ENCODE measurements at places on chromosomes 4 and X.
A peak's percentile ranks its signal among the peaks of the same experiment; 100 is the strongest.

GRCh38 chr4:120633810-120634209 is 288.7 kb downstream of the PRDM5 start:
- DNase-seq: no peak

DNA sequence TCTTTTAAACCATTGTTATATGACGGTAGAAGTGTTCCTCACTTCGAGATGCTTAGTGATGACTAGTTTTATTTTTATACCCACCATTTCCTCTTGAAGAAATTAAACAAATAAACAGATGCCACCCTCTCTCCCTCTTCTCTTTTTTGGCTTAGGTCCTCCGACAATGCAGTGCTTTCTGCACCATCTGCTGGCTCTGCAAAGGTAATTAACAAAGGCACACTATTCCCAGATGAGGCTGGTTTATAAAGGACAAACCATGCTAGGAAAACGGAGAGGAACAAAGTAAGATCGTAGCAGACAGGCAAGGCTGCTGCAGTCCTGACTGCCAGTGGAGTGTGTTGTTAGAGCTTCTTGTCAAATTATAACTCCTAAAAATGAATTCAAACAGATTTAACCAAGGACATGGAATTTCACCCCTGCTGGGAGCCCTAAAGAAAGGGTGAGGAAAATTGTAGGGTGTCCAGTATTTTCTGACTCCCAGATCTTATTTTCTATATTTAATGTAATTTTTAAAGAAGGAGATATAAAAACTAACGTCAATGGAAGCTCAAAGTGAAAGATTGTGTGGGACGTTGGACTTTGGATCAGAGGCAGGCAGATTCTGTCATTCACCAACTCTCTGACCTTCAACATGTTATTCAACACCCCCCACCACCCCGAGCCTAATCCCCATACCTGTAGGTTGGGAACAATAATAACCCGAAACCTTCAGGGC is 142.1 kb downstream of the CPEB2 start:
- DNase-seq: no peak

GRCh38 chr4:176845636-176846035 is 52.9 kb upstream of the VEGFC start:
- no peak for DNase-seq

GRCh38 chrX:3950373-3950772 is 236.9 kb upstream of the PRKX start:
- DNase-seq: no peak

DNA sequence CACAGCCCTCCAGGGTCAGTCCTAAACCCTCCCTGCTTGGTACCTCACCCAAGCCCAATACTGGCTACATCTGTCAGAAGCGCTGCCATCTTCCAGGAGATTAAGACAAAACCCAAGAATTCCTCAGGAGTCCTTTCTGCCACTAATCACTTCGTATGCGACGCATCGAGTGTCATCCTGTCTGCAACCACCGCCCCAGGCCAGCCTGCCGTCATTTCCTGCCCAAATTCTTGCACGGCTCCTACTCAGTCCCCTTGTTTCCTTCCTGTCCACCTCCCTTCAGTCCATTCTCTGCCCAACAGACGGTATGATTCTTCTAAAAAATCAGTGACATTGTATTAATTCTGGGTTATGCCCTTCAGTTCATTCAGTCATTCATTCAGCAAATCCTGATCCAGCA is 113.6 kb downstream of the NFKB1 start:
- DNase-seq: no peak

DNA sequence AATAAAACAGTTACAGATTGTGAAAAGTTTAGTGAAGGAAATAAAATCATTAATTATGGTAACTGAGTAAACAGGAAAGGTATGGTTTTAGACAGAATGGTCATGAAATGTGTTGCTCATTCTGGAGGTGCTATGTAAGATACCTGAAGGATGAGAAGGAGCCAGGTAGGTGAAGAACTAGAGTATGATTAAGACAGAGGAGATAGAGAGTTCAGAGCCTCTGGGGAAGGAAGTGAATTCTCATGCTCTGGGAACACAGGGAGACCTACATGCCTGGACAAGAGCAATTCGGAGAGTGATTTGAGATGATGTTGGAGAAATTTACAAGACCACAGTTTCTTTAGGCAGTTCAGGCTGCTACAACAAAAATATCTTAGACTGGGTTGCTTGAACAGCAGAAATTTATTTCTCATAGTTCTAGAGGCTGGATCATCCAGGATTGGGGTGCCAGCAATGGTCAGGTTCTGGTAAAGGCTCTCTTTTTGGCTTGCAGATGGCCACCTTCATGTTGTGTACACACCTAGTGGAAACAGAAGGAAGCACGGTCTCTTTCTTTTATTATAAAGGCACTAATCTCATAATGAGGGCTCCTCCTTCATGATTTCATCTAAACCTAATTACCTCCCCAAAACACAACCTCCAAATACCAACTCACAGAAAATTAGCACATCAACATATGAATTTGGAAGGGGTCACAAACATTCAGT is 1416.1 kb downstream of the PCDH7 start:
- DNase-seq: no peak

- DNase-seq: no peak
Observed at GRCh38 chrX:20974326-20974725, 399.9 kb upstream of the CNKSR2 start.

- DNase-seq: no peak
Observed at GRCh38 chr4:2886622-2887021, 43.0 kb downstream of the ADD1 start.

DNA sequence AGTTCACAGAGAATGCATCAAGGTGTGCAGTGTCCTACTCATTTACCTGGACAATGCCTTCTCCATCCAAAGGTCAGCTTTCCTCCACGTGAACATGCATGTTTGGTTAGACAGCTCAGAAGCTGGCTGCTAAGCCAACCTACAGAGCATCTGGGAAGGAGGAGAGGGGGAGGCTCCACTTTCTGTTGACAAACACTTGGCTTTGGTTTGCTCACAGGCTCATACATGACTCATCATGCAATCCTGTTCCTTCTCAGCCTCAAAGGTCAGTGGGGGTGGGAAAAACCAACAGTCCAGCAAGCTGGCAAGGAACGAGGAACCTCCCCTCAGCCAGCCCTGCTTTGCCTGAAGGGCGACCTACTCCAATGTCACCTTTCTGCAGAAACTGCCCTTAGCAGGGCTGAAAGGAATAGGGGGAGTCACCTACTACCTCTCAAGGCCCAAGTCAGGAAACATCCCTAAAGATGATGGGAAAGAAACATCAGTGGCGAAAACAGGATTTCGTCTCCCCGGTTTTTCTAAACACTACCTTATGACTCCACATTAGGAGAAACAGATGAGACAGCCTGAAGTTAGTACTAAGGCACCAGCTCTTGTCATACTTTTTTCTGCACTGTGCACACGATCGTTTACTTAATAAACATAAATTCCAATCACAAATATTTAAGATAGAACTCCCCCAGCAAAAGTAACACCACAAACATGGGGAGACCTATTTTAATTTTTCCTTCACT is 37.9 kb downstream of the RELL1 start:
- DNase-seq: no peak

- no peak for DNase-seq
Observed at GRCh38 chr4:145945431-145946155, 7.0 kb upstream of the ZNF827 start.

DNA sequence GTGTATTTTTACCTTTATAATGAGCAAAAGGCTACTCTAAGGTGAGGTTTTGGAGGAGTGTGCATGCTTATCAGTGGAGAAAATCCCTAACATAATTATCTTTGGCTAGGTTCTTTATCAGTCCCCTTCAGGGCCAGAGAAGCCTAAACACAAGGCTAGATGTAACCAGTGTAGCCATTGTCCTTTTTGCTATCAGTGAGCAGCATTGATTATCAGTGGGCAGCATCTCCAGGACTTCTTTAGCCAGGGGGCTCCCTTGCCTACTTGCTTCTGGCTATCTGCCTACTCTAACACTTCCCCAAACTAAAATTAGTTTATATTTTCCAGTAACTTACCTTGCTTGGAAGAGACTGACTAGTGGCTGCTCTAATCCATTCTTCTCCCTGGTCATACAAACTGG is 595.6 kb downstream of the TRAM1L1 start:
- no peak for DNase-seq

DNA sequence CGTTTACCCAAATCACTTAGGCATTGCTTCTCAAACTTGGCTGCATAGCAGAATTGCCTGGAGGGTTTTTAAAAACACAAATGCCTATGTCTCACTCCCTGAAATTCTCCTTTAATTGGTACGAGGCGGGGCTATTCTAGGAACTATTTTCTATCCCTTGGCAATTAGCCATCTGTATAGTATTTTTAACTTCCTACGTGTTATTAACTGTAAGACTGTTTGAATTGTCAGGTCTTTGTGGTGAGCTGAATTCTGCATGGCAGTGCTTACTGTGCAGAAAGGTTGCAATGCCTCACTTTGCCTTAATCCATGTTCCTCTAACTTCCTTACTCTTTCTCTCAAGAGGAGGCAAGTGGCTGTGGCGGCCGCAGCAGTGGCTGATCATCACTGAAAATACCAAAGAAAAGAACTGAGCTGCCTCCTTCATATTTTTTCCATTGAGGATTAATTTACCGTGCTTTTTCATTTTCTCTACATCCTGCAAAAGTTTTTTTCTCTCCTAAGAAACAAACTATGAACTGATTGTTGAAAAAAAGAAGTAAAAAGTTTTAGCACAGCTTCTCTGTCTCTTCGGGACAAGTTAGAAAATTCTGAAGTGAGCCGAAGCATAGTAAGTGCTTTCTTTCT is at the start of gene SHROOM3:
Gene SHROOM3, plus strand, starts transcription at position 329 of the 627 bp plus-strand sequence. CDS start 824 bp downstream, outside the sequence.
- peak; percentile 42 for DNase-seq

DNA sequence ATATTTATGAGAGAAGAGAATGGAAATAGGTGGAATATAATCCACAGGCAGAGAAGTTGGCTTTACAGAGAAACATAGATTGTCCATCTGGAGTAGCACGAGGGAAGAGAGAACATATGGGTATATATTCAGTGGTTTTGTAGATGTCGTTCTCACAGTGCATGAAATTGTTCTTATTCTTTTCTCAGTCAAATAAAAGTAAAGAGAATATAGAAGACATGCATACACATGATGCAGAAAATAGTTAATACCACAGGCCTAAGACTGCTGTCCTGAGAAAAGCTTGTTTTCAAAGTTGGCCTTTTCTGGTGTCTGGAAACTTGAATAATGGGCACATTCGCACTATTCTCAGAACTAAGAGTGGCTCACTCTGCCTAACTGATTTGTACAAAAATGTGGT is 378.1 kb downstream of the GABRG1 start:
- DNase-seq: no peak

- DNase-seq: no peak
Observed at GRCh38 chr4:168960716-168961115, 49.3 kb downstream of the CBR4 start.

DNA sequence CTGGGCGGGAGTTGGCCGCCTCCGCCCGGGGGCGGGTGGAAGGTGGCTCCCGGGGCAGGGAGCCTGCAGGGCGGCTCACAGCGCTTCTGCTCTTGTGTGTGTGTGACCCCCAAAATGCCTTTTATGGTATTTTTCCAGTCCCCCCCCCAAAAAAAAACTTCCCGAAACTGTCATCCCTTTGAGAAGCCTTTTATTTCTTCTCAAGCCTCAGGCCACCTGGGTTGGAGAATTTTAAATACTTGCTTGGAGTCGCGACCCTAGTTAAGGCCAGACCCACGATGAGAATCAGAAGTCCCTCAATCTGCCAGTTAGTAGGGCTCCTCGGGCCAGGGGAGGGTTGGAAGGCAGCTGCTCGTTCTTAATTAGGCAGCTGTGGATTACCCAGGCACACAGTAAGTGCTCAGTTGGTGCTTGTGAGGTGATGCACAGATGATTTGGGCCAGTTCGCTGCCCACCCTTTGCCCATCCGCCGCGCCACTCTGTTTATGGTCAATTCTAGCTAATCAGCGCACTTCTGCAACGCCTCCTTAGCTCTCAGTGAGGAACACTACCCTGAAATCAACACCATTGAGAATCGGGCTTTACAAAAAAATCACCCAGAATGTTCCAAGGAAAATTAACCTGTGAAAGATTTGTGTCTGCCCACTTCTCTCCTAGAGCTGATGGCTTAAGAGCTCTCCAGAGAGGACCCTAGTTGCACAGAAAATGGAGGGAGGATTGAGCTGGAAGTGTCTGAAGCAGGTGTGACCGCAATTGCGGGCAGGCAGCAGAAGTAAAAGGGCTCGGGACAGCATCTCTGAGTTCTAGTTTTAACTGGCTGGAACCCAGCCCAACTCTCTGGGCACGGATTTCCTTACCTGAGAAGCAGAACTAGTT is 648 bp upstream of the SCD5 start:
- DNase-seq: no peak

DNA sequence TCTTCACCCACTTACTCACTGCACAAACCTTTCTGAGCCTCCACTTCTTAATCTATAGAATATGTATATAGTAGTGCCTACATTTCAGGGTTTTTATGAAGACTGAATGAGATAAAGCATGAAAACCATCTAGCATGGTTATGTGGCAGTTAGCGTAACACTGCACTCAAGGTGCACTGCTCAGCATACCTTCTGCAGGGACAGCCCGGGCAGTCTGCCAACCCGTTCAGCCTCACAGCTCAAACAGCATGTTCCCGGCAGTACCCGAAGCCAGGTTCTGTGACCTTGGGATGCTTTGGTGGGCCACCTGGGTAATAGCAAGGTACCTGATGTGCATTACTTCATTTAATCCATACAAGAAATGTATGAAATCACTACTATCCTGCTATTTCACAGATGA is 81.4 kb downstream of the DOCK11 start:
- DNase-seq: no peak

- no peak for DNase-seq
Observed at GRCh38 chr4:54272051-54272450, 43.0 kb downstream of the PDGFRA start.

- DNase-seq: no peak
Observed at GRCh38 chrX:134287346-134287745, 50.4 kb downstream of the CCDC160 start.

Measured in NCI-H1048 (cell line).